Esophagus mucosa (tissue), 1 donor: ENCODE measurements at places on chromosomes 12 and 14.

DNA sequence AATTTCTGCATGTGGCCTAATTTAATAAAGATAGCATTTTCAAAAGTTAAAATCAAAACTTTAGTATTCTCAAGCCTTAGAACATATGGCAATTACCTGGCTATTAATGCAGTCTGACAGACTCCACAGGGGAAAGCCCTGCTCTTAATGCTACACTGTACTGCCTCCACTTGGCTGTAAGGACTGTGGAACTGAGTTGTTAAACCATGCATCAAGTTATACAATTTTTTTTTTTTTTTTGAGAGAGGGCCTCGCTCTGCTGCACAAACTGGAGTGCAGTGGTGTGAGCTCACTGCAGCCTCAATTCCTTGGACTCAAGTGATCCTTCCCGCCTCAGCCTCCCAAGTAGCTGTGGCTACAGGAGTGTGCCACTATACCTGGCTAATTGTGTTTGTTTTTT, 19.0 kb upstream of the NDUFA12 start:
- no peak for ATAC-seq

DNA sequence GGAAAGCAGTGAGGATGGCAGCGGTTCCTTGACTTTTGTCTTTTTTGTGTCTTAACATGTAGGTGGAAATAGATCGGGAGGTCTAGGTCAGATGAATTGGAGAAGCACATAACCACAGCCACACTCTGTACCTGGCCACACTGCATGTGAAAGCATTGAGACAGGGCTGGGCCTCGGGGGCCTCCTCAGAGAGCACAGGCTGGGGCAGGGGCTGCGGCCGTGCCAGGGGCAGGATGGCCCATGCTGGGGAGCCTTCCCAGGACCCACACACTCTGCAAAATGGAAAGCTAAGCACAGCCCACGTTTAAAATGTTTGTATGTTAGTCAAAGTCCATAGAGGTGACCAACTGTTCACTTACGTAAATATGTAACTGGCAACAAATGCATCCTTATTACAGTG, 76.7 kb downstream of the PIWIL1 start:
- no peak for ATAC-seq

DNA sequence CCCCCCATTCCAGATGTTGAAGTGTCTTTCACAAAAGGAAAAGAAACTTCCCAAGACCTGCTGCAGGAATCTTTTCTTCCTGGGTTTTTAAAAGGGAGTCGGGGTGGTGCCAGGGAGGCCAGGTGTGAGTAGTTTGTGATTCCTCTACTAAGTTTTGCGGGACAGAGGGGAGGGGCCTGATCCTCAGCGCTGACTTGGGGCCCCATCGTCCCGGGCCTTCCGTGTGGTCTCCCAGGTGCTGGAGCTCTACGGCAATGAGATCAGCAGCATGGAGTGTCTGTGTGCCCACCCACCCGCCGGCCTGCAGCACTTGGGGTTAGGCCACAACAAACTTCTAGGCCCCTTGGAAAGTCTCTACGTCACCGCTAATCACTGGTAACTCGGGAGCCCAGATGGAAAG, 4.5 kb downstream of the LRRC43 start:
- ATAC-seq: no peak

GRCh38 chr14:68910540-68910939, 68.6 kb downstream of the ACTN1 start:
- no peak for ATAC-seq

GRCh38 chr12:104220931-104221330, 5.4 kb downstream of the TXNRD1 start:
- ATAC-seq: no peak

- ATAC-seq: peak; percentile 91
These were observed 396.8 kb downstream of the NUAK1 start for GRCh38 chr12:105741786-105742566.

GRCh38 chr14:68586896-68587751, 205.7 kb downstream of the ZFP36L1 start:
- ATAC-seq: peak; percentile 55

- no peak for ATAC-seq
These were observed 32.8 kb downstream of the NOC4L start for GRCh38 chr12:132176920-132177551.

DNA sequence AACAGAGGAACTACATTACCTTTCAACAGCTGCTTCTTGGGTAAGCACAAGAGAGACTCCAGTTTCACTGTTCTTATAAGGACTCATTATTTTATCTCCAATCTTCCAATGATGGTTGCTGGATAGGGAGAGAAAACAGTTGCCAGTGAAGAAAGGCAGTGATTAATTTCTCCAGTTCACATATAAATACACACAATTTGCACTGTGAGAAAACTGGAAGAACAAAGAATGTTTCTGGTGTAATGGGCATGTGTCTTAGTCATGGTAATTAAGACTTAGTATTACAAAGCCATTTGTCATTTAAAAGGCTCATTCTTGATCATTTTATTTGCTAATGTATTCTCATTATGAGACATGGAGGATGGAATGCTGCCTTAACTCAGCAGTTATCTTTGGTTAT, 78.0 kb upstream of the FAR2 start:
- ATAC-seq: no peak

DNA sequence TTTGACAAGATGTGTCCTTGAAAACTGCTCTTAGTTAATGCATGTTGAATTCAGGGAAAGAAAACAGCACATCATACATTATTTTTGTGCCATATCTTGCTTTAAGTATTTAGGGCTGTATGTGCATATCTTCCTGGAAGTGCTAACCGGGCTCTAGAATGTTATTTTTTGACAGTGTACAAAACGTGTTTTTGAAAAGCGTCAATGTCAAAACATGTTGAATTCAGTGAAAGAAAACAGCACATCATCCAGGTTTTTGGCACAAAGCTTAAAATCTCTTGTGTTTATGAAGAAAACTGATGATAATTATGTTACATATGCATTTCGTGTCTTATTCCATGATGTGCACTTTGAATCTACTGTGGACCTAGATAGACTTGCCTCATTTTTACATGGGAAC, 82.7 kb downstream of the ASCL4 start:
- ATAC-seq: no peak

- peak; percentile 66 for ATAC-seq
These were observed 231.4 kb downstream of the PCNX1 start for GRCh38 chr14:71138448-71139293.

GRCh38 chr12:131561891-131562684, 148.8 kb upstream of the SFSWAP start:
- no peak for ATAC-seq

- no peak for ATAC-seq
These were observed 115.4 kb downstream of the ETV6 start for GRCh38 chr12:11764837-11765236.

GRCh38 chr14:77290705-77291104, 19.7 kb upstream of the NGB start:
- no peak for ATAC-seq

DNA sequence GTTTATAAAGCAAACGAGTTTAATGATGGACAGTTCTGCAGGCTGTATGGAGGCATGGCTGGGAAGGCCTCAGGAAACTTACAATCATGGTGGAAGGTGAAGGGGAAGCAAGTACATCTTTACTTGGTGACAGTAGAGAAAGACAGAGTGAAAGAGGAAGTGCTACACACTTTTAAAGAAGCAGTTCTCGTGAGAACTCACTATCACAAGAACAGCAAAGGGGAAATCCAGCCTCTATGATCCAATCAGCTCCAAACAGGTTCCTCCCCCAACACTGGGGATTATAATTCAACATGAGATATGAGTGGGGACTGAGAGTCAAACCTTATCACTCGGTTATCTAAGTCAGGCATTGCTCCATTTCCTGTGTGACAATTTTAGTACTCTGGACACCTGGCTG, 189.9 kb upstream of the CNTN1 start:
- no peak for ATAC-seq

DNA sequence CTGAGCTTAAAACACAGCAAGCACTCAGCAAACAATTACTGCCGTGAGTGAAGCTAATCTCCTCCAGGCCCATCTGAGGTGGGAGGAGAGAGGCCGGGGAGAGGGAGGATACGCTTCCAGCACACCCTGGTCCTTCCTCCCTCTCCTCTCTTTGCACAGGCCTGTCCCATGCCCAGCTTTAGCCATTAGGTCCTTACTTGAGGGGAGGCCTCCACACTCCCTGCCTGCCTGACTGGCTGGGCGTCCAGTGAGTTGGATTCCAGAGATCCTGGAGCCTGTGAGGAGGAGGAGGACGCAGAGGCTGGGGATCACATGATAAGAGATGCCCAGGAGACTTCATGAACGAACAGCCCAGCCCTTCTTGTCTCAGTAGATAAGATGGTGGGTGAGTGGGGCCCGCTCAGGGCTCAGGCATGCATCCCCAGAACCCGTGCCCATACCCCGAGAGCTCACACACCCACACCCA, 65.1 kb upstream of the NCOR2 start:
- no peak for ATAC-seq
